ENCODE measurements at places on chromosomes 5 and 9. TPM values are rescaled to one million over a fixed set of nuclear protein-coding genes. Genes with fewer than 3 reads are reported as not detected.

GRCh38 chr5:168132241-168132641 lies 159.2 kb upstream of the WWC1 start:
- DNase-seq: no peak

DNA sequence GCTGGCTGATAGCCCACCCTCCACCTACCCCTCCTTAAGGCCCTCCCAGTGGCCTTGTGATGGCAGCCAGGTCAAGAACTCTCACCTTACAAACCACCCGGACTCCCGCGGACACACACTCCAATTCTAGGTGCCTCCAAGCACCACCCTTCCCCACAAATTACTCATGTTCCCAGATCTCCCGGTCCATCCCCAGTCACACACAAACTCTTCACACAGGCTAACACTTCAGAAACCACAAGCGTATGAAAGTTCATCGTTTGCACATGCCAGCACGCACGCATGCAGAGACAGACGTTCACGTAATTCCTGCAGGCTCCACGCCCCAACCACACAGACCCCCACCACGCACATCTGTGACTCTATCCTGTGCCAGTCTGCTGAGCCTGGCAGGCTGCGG lies 18.0 kb downstream of the NR5A1 start:
- DNase-seq: no peak

DNA sequence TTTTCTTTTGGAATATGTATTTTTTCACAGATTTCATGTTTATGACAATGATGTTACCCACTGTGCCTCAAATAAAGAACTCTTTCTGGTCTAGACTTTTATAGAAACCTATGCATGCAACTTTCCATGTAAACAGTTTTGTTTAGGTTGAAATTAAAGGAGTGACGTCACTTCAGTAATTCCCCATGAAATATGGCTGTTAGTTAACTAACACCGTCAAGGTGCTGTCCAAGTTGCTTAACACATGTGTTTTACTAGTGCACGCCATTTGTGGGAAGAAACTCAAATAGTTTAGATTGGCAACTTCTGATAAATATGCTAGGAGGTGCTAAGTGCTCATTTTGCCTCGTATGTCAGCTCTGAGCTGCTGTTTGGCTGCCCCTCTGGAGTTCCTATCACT lies 102.2 kb downstream of the FBN2 start:
- no peak for DNase-seq

Gene GRM6
- not detected for total RNA-seq

Data from H1 (cell line).